ENCODE measurements at places on chromosomes 2 and 18.

DNA sequence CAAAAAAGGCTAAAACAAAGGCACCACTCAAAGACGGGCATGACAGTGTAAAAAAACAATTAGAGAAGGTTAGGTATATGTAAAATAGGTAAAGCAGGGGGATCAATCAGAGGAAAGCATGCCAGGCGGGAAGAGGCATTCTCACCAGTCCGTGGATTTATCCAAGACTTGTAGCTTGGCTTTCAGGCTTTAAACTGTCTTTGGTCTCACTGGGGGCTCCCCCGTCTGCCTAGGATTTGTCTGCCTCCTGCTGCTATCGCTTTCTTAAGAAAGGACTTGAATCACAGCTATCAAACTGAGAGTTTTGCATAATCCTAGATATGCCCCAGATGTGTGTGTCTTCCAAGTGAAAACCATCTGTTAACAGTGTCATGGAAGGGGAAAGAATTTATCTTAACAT is 11.1 kb upstream of the GORASP2 start:
- no peak for DNase-seq
- no peak overlapping the region for H3K4me3 ChIP-seq
- H3K27ac ChIP-seq = no peak overlapping the region
- no peaks in the 10 kb centered on the region for H3K36me3 ChIP-seq
- H3K27me3 ChIP-seq = no peaks in the 10 kb centered on the region

DNA sequence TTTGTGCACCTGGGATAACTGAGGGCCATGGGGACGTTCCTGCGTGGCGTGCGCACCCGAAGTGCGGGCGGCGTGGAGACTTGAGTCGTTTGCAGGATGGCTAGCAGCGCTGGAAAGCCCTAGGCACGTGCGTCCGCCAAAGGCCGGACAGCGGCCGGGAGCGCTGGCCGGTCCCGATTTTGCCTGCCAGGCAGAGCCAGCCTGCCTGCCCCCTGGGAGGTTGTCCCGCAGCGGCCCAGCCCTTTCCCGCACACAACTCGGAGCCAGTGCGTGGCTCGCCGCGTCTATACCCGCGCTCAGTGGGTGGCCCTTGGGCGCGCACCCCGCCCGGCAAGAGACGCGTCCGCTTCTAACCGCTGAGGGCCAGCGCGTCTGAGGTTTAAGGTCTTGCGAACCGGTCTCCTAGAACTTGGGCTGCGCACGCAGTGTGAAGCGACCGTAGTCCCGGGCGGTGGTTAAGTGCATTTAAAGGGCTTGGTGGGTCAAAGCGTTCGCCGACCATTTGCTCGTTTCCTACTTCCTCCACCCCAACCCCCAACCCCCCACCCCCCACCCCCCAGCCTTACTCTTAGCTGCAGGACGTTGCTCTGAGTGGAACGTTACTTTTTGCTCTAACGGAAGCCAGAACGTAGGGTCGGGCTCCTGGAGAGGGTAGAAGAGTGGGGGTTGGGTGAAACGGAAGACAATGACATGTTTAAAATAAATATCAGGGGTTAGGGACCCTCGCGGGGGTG is 627 bp downstream of the CDCA7 start:
- H3K4me3 ChIP-seq = peak overlapping the region; percentile 76
- peaks cover 76% of the 10 kb centered on the region for H3K27me3 ChIP-seq
- no peaks in the 10 kb centered on the region for H3K36me3 ChIP-seq
- DNase-seq = peak; percentile 30
- no peak overlapping the region for H3K27ac ChIP-seq

DNA sequence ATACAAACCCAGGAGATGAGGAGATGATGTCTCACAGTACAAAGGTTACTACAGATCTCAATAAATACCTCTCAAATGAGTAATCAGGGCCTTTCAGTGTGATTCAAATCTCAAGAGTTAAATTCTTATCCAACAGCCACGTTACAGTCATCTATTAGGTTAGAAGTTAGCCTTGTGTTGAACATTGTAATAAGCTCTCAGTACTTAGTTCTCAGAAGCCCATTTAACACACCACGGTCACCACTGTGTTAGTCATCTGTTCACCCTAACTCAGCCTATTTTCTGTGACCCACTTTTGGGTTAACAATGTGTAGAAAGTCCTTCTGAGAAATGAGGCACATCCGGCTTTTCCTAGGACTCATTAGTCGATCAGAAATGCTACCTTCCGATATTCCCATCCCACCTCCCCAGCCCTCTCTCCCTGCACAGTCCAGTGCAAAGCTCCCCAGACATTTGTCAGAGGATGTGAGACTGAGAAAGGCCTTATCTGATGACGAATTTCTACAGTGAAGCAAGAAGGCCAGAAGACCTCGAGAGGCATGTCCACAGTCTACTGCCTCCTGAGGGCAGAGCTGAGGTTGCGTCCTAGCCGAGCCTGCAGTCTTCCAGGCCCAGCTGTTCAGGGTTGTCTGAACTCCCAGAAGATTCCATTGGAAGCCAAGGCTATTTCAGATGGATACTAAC is 92.6 kb downstream of the ACTR2 start:
- DNase-seq = no peak
- H3K4me3 ChIP-seq = no peak overlapping the region
- H3K27me3 ChIP-seq = no peaks in the 10 kb centered on the region
- no peaks in the 10 kb centered on the region for H3K36me3 ChIP-seq

DNA sequence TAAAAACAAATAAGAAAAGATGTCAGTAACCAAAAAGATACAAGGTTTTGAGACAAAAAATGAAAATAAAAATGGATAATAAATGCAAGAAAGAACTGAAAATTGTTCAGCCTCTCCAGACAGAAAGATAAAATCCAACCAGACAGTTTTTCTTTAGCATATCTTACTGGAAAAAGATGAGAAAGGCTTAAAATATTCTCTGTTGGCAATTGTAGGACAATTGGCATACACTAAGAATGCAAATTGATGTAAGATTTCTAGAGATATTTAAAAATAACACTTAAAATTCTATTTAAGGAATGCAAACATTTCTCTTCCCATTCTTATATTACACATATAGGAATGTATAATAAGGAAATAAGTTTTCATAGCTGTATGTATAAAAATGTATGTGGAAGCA is 590.6 kb downstream of the DSC3 start:
- H3K4me1 ChIP-seq = no peaks in the 10 kb centered on the region
- no peak for DNase-seq
- H3K36me3 ChIP-seq = no peaks in the 10 kb centered on the region
- H3K4me3 ChIP-seq = no peak overlapping the region
- H3K27ac ChIP-seq = no peak overlapping the region

GRCh38 chr2:241240320-241241004 is 52.0 kb downstream of the ANO7 start:
- H3K36me3 ChIP-seq = peaks cover 7% of the 10 kb centered on the region
- no peak overlapping the region for H3K4me3 ChIP-seq
- no peaks in the 10 kb centered on the region for H3K27me3 ChIP-seq
- H3K27ac ChIP-seq = no peak overlapping the region
- no peak for DNase-seq
- H3K4me1 ChIP-seq = no peaks in the 10 kb centered on the region

- no peak overlapping the region for H3K4me3 ChIP-seq
- H3K27ac ChIP-seq = no peak overlapping the region
Measured at GRCh38 chr2:23549821-23550530, 165.0 kb downstream of the KLHL29 start.

- no peaks in the 10 kb centered on the region for H3K27me3 ChIP-seq
- H3K4me3 ChIP-seq = no peak overlapping the region
- no peaks in the 10 kb centered on the region for H3K36me3 ChIP-seq
- no peak overlapping the region for H3K27ac ChIP-seq
- DNase-seq = no peak
Measured at GRCh38 chr2:159922563-159922962, 124.6 kb upstream of the CD302 start.

DNA sequence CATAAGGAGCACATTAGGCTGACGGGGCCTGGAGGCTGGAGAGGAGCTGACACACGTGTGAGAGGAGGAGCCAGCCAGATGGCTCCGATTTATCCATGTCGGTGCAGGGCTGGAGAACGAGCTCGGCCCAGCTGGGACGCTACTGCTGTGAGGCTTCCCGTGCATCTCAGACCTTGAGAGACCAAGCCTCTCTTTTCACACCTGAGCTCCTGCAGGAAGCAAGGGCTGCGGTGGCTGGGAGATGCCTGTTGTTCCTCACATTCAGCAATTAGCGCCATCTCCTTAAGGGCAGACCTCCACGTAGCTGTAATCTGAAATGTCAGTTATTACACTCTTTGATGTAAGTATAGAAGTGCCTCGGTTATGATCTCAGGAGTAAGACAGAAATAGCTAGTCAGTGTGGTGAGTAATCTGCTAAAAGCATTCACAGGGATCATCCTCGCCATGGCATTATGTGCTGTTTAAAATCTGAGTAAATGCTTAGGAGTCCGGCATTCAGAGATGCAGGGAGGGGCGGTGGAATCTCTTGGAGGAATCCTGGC is 107.9 kb downstream of the PRKCE start:
- no peaks in the 10 kb centered on the region for H3K4me1 ChIP-seq
- H3K27ac ChIP-seq = no peak overlapping the region
- H3K4me3 ChIP-seq = no peak overlapping the region
- no peaks in the 10 kb centered on the region for H3K27me3 ChIP-seq
- H3K36me3 ChIP-seq = no peaks in the 10 kb centered on the region

- DNase-seq = no peak
- peak overlapping the region; percentile 11 for H3K4me3 ChIP-seq
- H3K27ac ChIP-seq = peak overlapping the region; percentile 85
- peaks cover 50% of the 10 kb centered on the region for H3K4me1 ChIP-seq
- no peaks in the 10 kb centered on the region for H3K27me3 ChIP-seq
- H3K36me3 ChIP-seq = no peaks in the 10 kb centered on the region
Measured at GRCh38 chr2:62307469-62308389, 111.8 kb downstream of the B3GNT2 start.

DNA sequence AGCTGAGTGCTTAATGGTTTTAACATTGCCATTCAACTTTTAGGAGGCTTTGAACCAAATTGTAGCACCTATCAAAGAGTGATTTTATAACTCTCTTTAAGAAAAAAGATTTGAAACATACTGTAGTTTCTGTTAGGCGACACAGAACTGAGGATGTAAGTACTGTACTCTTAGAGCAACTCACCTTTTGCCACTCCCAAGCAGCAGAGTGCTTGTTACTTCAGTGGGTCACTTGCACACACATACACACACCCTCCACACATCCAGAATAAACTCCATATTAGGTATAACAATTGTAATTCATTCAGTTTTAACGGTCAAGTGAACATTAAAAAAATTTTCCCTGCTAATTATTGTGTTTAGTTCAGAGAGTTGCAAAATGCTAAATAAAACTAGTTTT is 118.3 kb downstream of the CAMKMT start:
- no peaks in the 10 kb centered on the region for H3K27me3 ChIP-seq
- 0 out of 2 replicates have a peak, but pooled peaks cover 6% of the 10 kb centered on the region for H3K4me1 ChIP-seq
- H3K4me3 ChIP-seq = no peak overlapping the region
- no peak overlapping the region for H3K27ac ChIP-seq
- no peaks in the 10 kb centered on the region for H3K36me3 ChIP-seq

DNA sequence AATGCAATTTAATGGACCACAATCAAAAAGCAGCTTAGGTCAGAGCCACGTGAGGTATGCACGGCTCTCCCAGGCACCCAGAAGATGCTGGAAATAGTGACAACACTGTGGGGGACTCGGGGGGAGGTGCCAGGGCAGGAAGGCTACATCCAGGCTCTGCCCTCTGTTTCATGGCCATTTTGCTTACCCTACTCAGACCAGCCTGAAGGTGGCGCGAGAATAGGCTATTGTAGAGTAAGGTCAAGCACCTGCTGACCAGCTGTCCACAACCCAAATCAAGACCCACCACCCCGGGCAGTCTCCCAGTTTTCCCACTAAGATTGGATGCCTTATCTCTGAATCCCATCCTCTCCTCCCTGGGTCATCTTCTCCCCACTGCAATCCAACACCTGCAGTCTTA is 115.7 kb downstream of the VIT start:
- no peaks in the 10 kb centered on the region for H3K27me3 ChIP-seq
- H3K36me3 ChIP-seq = no peaks in the 10 kb centered on the region
- no peak overlapping the region for H3K27ac ChIP-seq

- H3K4me1 ChIP-seq = no peaks in the 10 kb centered on the region
- DNase-seq = no peak
- no peaks in the 10 kb centered on the region for H3K27me3 ChIP-seq
- H3K27ac ChIP-seq = no peak overlapping the region
- H3K36me3 ChIP-seq = no peaks in the 10 kb centered on the region
- H3K4me3 ChIP-seq = no peak overlapping the region
Measured at GRCh38 chr2:30886080-30886479, 78.8 kb upstream of the CAPN13 start.

DNA sequence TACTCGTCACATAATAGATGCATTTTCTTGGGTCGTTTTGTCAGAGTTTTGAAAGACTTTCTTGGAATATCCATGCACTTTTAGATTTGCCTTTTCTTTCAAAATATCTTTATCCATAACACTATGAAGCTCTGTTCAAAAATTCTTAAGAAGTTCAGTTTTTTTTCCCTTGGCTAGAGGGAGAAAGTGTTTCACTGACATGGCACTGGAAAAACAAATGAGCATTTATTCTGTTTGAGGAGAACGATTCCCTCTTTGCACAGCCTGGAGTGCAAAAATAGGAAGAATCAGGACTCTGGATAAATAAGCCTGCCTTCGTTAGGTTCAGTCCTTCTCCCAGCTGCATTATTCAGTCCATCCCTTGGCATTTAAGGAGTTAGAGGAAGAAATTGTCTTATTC is 91.0 kb upstream of the RPE start:
- H3K27ac ChIP-seq = no peak overlapping the region
- H3K27me3 ChIP-seq = no peaks in the 10 kb centered on the region
- no peaks in the 10 kb centered on the region for H3K36me3 ChIP-seq
- H3K4me1 ChIP-seq = no peaks in the 10 kb centered on the region
- H3K4me3 ChIP-seq = no peak overlapping the region

DNA sequence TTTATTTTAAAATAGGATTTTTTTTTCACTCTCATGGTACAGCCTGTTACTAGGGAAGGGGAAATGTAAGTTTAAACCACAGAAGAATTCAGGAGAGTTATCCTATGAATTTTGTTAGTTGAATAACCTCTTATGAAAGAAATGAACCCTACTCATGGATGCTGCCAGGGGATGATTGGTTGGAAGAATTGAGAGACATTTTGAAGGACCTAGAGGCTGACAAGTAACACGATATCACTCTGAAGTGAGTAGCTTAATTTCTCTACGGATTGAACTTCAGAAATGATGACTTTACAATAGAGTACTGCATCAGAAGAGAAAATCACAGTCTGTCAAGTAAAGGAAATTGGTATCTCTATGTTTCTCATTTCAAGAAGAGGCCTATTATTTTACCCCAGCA is 1346.2 kb downstream of the SUCLG1 start:
- DNase-seq = no peak
- H3K27ac ChIP-seq = no peak overlapping the region

GRCh38 chr2:2075875-2076529 is 255.1 kb downstream of the MYT1L start:
- no peak overlapping the region for H3K4me3 ChIP-seq
- no peaks in the 10 kb centered on the region for H3K4me1 ChIP-seq
- H3K27me3 ChIP-seq = no peaks in the 10 kb centered on the region
- no peak overlapping the region for H3K27ac ChIP-seq
- DNase-seq = no peak
- no peaks in the 10 kb centered on the region for H3K36me3 ChIP-seq

DNA sequence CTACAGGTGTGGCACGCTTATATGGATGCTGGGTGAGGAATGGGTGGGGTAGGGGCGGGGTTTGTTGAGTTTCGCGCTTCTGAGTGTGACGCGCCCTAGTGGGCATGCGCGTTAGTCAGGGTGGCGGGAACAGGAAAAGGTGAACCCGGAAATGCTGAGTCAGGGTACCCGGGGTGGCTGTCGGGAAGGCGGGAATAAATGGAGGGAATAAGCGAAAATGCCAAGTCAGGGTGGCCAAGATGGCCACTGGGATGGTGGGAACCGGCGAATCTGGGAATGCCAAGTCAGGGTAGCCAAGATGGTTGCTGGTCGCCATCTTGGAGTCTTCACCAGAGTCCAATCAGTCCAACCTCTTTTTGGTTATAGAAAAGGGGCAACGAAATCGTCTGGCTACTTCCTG is 585.0 kb downstream of the SUCLG1 start:
- H3K4me1 ChIP-seq = no peaks in the 10 kb centered on the region
- DNase-seq = no peak
- no peaks in the 10 kb centered on the region for H3K36me3 ChIP-seq
- H3K27ac ChIP-seq = no peak overlapping the region
- no peak overlapping the region for H3K4me3 ChIP-seq
